Dorsolateral prefrontal cortex (tissue), 122 donors: ENCODE measurements at places on chromosomes 4 and X. TPM values are rescaled to one million over a fixed set of nuclear protein-coding genes. Genes with fewer than 3 reads are reported as not detected.

PAQR3 gene
- total RNA-seq: 25.7 TPM

TKTL2 gene
- 0.24 TPM for total RNA-seq

DNA sequence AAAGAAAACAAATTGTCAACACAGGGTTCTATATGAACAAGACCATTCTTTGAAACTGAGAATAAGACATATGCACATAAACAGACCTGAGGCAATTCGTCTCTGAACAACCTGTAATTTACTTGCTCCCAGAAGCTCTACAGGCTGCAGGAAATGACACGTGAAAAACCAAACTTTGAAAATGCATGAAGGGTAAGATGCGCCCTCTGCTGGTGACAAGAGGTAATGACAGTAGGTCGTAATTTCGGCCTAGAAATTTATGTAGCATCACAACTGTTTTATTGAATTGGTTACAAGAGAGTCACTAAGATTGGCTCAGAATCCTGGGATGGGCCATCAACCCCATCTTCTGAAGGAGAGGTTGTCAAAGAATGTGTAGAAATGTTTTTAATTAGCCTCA is 276.5 kb downstream of the PPP4R3C start:
- DNase-seq: no peak

GRCh38 chr4:675980-676870 is 1.9 kb downstream of the MYL5 start:
- no peak for DNase-seq

DNA sequence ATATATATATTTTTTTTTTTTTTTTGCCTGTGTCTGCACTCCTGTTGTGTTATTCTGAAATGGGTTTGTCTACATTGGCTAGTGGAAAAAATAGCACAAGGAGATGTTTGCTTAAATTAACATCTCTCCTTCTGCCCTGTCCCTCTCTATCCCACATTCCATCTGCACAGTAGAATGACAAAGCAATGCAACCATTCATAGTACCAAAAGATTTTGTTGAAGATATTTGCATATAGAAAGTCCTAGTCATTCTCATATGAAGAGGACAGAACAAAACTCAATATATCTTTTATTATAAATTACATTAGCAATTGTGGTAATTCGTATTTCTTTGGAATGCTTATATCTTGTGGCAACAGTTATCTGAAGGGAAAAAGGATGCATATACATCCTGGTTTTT is 88.3 kb upstream of the AGA start:
- DNase-seq: no peak

DNA sequence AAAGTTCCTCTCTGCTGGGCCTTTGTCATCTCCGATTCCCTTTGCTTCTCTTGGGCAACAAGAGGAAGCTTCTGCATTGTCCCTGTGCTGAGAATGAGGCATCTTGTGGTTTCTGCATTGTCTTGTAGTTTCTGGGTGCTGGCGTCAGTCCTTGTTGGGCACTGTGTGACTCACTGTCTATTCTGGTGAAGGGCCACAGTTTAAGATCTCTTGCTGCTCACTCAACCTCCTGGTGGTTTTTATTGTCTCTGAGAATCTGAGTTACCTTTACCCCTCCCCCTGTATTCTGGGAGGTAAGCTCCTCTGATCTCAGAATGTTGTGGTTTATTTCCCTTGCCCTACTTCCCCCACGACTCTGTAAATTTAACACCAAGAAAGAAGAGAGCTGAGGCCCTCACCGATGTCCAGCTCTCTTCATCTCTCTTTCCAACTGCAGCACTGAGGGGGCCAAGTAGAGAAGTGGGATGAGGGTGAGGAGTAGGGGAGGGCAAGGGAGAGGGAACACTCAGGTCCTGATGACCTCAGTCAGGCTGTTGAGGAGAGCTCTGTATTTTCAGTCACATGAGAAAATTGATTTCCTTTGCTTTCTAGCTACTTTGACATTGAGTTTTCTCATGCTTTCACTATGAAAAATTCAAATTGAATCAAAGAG is 441.6 kb upstream of the PITX2 start:
- no peak for DNase-seq

DNA sequence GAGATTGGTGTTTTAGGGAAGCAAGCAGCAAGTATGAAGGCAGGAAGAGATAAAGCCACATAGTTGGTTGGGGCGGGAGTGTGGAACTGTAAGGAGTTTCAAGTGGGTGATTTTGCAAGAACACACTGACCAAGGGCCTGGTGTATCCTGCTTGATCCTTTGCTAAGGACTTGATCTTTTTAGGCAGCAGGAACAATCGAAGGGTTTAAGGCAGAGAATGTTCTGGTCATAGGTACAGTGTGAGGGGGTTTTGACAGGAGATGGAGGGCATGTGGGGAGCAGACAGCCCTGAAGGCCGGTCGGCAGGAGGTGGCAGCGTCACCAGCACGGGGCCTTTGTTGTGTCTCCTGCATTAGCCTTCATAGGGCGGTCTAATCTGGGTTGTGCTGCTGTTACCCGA is 54.7 kb downstream of the FAM193A start:
- no peak for DNase-seq

- DNase-seq: peak; percentile 22
These were observed 36.7 kb downstream of the FGFRL1 start for GRCh38 chr4:1047976-1048772.

PDCL2 gene
- total RNA-seq: not detected
